NCI-H1105 (cell line): ENCODE measurements at places on chromosomes 2 and 18.

GRCh38 chr2:241986836-241987641, 117.5 kb downstream of the RTP5 start:
- DNase-seq: no peak

GRCh38 chr2:112674229-112674628, 28.5 kb downstream of the SLC20A1 start:
- no peak for DNase-seq

DNA sequence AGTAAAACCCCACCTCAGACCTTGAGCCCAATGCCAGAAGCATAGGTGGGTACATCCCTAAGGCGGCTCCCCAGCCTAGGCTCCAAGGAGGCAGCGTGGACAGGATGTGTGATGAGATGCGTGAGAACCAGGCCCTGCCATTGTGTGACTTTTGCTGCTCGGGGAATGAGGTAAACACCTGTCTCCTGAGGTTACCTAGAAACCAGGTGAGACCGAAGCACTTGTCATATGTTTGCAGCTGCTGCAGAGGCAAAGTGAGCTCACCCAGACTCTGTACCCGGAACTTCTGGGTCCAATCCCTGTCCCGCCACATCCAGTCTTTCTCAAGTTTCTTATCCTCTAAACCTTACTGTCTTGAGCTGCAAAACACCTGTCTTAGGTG, 3.4 kb downstream of the FBLN7 start:
- no peak for DNase-seq

GRCh38 chr18:10051877-10052631, 138.2 kb downstream of the VAPA start:
- DNase-seq: no peak

DNA sequence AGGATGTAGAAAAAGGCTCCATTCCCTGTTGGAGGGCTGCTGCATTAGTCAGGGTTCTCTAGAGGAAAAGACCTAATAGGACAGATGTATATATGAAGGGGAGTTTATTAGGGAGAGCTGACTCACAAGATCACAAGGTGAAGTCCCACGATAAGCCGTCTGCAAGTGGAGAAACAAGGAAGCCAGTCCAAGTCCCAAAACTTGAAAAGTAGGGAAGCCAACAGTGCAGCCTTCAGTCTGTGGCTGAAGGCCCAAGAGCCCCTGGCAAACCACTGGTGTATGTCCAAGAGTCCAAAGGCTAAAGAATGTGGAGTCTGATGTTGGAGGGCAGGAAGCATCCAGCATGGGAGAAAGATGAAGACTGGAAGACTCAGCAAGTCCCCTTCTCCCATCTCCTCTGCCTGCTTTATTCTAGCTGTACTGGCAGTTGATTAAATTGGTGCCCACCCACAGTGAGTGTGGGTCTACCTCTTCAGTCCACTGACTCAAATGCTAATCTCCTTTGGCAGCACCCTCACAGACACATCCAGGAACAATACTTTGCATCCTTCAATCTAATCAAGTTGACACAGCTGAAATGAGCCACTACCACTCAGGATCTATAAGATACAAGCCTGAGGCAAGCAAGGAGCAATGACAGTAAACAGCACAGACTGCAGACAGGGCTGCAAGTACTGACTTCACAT, 30.0 kb upstream of the ATG16L1 start:
- DNase-seq: no peak

- DNase-seq: no peak
Measured at GRCh38 chr2:113812204-113812603, 55.8 kb upstream of the SLC35F5 start.

DNA sequence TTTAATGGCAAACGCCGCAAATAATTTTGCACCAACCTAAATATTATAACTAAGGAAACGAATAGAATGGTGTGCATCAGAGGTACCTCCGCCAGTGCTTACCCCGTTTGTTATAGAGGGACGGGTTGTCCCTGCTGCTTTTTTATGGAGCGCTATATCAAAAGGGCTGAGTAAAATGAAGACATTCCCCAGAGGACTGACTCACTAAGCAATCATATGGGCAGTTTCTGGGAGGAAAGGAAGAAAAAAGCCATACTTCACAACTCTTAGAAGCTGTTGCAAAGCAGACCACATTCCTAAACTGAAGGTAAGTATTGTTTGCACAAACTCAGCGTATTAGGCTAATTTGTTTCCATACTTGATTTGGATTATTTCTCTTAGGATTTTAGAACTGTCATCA, 12.9 kb downstream of the ID2 start:
- DNase-seq: no peak

DNA sequence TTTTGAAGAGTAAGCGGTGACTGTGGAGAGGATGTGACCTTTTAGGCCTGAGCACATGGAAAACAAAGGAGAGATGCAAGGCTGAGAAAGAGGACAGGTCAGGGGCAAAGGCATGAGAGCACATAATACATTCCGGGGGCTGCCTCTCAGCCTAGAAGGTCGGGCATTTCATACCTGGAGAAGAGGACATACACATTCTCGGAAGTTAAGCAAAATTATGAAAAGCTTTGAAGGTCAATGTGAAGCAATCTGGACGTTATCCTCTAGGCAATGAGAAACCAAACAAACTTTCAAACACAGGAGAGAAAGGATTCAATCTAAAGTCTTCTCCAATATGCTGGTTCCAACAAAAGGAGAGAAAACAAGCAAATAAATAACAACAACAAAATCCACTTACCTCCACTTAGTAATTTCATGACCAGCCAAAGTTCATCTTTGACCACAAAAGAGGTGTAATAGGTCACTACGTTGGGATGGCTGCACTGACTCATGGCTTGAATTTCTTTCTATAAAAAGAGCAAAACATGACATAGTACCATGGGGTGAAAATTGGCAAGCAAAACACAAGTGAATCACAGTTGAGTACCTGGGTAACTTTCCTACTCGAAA, 80.4 kb downstream of the STK39 start:
- DNase-seq: no peak

GRCh38 chr18:55585920-55586561, 2.0 kb downstream of the TCF4 start:
- peak; percentile 25 for DNase-seq

GRCh38 chr18:8724452-8724851, 19.1 kb downstream of the MTCL1 start:
- no peak for DNase-seq

DNA sequence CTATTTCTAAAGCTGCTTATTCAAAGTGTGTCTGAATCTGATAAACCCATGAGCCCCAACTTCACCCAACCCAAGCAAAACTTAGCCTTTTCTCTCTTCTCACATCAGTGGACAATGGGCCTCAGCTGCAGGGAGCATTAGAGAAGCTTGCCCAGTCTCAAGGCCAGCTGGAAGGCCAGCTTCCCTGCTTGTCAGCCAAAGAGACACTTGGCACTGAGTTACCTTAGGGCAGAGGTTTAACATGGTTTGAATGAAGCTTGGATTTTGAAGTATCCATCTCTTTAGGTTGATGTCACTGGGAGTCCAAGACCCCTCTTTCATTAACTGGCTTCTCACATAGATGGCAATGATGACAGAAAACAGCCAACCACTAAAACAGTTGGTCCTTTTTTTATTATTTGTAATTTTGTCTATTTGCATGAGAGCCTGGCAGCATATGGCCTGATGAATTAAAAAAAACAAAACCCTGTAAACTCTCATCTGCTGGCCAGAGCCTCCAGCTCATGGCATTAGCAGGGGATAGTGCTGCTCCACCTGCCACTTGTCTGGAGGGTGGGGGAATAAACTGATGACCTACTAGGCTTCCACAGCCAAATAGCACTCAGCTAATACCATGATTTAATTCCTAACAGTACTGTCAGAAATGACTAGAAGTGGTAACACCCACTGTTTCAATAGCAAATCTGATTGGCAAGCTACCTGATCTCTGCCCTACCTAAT, 137.0 kb downstream of the UBE2E3 start:
- no peak for DNase-seq

GRCh38 chr18:54209471-54210180, 14.8 kb downstream of the MBD2 start:
- DNase-seq: no peak

DNA sequence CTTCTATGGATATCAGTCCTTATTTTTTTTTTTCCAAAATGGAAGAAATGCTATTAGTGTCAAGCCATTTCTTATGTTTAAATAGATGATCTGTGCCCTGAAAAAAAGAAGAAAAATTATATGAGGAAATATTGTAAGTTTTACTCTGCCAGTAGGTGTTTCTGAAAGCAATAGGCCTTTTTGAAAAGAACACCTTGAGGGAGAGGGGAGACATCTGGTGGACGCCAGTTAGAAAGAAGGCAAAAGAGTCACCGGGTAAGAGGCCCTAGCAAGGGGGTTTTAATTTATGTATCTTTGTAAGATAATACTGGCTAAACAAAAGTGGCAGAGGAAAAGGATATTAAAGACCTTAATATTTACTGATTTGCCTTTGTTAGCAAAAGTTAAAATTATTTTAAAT, 56.1 kb downstream of the DYNAP start:
- DNase-seq: peak; percentile 16

- DNase-seq: no peak
Measured at GRCh38 chr2:38734299-38735058, 16.7 kb downstream of the SRSF7 start.

GRCh38 chr2:98479959-98480524, 35.4 kb downstream of the INPP4A start:
- DNase-seq: peak; percentile 92

GRCh38 chr2:181239201-181239799, 217.9 kb upstream of the ITGA4 start:
- DNase-seq: no peak

DNA sequence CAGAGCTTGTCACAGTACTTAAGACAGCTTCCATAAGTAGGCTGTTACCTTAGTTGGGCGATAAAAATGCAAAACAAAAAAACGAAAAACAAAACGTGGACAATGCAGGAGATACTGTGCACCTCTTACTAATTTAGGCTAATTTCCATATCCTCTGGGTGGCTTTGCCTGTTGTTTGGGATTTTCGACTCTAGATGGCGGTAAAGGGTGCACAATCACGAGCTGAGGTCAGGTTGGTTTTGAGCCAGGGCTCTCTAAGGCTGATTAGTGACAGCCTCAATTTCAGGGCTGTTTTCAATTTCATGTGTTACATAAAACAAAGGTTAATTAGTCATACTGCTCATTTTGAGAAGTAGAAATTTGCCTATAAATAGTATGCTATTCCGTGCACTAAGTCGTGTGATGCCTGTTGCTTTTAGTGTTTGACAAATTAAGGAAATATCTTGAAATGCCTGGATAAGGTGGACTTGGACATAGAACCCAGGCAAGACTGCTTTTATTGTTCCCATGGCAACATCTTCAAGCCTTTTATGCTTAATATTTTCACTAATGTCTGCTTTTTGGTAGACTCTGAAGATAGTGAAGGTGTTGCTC, 493.1 kb downstream of the SOCS6 start:
- DNase-seq: peak; percentile 69

DNA sequence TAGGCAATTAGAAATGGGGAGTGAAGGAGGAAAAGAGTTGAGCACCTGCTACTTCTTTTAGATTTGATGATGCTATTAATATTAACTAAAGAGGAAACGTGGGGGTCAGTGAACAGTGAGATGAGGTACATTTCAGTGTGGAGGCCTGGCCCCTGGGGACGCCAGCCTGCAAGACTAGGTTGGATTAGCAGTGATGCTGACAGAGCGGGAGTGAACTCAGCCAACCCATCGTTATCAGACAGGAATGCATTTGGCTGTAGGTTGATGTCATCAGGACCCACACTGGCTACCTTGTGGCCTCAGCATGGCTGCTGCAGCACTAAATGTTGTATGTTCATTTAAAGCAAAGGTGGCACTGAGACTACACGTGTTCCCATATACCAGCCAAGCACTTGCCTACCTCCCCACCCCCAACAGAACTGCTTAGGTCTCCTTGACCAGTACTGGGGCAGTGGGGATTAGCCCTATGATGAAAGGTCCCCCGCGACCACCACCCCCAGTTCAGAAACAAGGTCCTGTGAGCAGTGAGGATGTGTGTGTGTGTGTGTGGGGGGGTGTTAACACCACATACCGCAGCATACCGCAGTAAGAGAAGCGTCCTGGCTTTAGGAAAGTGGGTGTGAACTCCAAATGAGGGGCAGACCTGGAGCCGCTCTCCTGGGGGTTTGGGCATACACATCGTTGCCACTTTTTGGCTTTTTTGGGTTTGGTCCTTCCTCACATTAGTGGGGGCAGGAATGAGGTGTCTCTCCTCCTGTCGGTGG, 26.0 kb downstream of the DGKD start:
- DNase-seq: no peak

GRCh38 chr2:240437861-240438809, 2.7 kb downstream of the GPC1 start:
- peak; percentile 12 for DNase-seq

DNA sequence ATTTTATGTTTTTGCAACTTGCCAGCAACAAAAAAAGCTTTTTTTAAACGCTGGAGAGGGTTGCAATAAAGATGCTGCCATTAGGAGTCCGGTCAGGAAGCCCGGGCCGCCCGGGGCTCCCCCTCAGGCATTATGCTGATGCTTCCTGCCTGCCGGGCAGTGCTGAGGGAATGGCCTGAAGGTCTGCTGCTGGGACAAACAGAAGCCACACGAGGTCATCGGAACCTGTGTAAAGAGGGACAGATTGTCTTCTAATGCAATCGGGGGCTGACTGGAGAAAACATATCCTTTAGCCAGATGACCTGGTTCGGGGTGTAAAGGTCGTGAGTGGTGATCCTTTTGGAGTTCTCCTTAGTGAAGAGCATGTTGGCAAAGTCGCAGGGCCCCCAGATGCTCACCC, 2.3 kb downstream of the IMPA2 start:
- DNase-seq: no peak
